Tibial nerve (tissue), 4 donors: ENCODE measurements at places on chromosomes 1 and 21.

- DNase-seq: no peak
Observed at GRCh38 chr1:179228783-179229213, 679 bp downstream of the ABL2 start.

DNA sequence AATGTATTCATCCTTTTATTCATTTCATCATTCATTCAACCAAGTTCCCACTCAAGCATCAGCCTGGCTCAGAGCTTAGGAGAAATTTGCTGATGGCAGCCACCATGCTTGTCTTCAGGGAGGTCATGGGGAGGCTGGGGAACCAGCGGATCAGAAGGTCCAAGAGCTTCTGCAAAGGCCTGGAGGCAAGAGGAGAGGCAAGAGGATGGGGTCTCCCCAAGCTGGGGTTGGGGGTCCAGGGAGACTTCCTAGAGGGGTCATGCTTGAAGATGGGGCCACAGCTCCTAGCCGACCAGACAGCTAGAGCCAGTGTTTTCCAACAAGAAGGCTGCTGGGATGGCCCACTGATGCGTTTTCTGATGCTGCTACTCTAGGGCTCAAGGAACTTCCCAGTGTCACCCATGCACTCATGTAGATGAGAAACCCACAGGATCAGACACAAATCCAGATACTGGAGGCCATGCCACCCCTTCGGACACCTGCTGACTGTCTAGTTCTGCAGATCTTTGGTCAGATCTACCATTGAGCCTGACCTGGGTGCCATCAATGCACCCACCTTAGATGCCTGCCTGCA is 315.2 kb downstream of the AJAP1 start:
- DNase-seq: no peak

- no peak for DNase-seq
Observed at GRCh38 chr1:197905699-197906351, 3.4 kb downstream of the C1orf53 start.

GRCh38 chr1:28370239-28371009 is 884 bp downstream of the PHACTR4 start:
- peak; percentile 9 for DNase-seq

DNA sequence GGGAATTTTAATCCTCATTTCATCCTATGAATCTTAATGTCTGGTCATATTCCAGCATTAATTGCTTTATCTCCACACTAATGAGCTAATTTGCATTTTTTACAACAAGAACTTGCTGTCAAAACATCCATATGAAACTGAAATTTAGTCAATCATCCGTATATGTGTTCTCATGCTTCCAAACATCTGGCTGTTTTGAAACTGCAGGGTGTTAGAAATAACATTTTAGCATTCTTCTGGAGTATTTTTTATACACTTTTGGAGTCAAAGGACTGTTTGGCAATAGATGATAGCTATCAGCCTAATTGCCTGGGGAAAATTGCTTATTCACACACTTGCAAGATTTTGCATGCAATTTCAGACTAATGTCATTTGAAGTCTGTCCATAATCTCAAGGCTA is 1639.3 kb downstream of the KCNT2 start:
- no peak for DNase-seq

GRCh38 chr1:161096530-161096929 is 1.6 kb upstream of the KLHDC9 start:
- peak; percentile 30 for DNase-seq

GRCh38 chr1:48966583-48966982 is 189.9 kb upstream of the BEND5 start:
- no peak for DNase-seq

DNA sequence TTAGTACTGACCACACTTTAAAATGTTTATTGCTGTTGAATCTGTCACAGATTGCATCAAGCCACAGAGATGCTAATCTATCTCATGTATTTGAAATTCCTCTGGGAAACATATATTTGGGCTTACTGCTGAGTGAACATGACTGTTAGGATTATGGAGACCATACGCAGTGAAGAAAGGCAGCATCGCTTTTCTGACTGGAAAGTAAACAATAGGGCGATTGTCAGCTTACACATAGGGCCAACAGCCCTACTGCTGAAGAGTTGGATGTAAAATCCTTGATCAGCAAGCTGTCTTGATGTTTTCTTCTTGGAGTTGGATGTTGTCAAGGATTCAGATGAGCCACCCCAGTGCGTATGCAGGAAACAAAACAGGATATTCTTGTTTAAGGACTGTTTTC is 368.7 kb upstream of the ADGRL2 start:
- DNase-seq: no peak

- DNase-seq: no peak
Observed at GRCh38 chr1:193338194-193338593, 151.8 kb upstream of the B3GALT2 start.

DNA sequence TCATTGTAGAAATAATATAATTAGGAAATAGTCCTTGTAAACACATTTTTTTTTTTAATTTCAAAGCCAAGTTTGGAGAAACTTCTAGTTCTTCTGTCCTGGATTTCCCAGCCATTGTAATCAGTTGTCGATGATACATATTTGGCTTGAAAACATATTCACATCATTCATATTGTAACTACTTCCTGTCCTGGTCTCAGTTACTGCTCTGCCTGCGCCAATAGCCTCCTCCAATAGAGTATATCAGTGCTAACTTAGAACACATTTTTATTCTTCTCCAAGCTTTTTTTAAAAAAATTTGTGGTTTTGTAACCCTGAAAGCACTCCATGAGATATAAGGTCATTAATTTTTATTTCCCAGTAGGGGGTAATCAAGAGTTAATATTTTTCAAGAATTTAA is 46.1 kb upstream of the FMO2 start:
- no peak for DNase-seq

- no peak for DNase-seq
Observed at GRCh38 chr1:183620311-183620710, 15.3 kb downstream of the ARPC5 start.

GRCh38 chr1:36172983-36173382 is 17.0 kb downstream of the MAP7D1 start:
- no peak for DNase-seq

- DNase-seq: no peak
Observed at GRCh38 chr1:231611111-231611510, 15.5 kb upstream of the DISC1 start.

GRCh38 chr1:108617724-108618056 is 43.2 kb downstream of the HENMT1 start:
- no peak for DNase-seq

DNA sequence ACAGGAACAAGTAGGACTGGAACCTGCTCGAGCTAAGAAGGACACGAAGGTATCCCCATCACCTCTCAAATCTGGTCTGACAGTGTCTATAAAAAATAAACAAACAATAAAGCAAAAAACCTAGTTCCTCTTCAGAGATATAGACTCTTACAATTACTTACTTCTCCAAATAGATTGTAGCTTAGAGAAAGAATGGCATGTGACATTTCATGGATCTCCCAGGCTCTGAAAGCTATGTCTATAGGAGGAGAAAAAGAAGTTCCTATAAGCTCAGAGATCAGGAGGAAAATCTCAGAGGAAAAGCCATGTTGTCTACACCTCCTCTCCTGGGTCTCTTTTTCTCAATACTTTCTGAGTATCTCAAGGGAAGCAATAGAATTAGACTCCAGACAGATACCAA is 12.3 kb upstream of the OR10J5 start:
- no peak for DNase-seq

GRCh38 chr1:244732851-244733450 is 80.0 kb downstream of the DESI2 start:
- DNase-seq: no peak

GRCh38 chr1:208207388-208208131 is 36.6 kb downstream of the PLXNA2 start:
- DNase-seq: no peak

GRCh38 chr1:234216116-234216703 is 157.0 kb upstream of the COA6 start:
- no peak for DNase-seq

DNA sequence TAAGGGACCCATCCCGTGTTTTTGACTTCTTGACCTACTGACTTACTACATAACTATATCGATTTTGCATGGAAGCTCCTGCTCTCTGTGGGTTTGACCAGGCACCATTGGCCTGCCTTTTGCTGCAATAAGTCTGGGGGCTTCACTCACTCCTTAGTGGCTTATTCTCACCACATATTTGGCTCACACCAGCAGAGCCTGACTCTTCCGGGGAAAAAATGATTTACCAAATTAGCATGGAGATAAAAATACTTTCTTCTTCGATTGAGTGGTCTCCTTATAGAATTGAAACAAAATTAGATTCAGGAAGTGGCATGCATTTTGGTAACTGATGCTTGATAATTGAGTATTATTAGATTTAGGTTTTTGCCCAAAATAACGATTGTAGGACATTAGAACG is 129.7 kb downstream of the RUNX1 start:
- DNase-seq: no peak

DNA sequence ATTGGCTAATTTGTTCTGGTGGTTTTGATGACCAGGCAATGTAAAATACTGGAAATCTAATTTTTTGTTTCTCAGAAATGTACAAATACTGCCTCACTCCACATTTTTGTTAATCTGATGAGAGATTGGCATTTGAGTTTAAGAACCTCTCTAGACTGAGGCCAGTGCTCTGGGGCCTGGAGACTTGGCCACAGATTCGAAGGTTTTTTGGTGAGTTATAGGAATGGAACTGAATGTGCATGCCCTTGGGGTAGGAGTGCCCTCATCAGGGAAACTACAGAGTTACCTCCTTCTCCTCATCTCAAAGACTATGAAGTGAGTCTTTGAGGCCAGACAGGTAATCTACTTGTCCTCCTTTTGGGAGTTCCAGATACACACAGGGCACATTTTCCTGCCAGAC is 347.9 kb downstream of the LTN1 start:
- no peak for DNase-seq

DNA sequence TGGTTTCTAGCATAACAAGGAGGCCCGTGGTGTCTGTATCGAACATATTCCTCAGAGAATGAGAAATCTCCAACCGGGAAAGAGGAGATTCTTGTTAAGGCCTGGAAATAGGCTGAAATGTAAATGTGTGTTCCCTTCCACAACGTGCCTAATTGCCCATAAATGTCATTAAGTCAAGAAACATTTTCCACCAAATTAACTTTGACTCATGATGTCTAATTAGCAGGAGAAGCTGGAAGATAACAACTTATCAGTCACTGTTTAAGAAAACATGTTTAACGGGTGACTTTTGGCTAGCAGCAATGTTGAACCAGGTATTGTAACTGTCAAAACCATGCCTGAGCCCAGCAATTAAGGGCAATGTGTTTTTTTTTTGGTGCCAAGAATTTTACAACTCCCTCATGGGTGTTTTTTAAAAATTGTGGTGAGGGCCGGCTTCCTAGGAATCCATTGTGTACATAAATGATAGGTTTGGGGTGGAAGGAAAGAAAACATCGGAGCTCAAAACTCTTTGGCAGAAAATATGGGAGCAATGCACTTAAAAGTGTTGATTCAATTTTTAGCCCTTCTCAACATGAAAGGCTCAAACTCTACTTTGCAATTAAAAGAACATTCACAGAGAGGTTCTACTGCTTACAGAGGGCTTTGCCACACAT is 67.0 kb downstream of the OLIG1 start:
- no peak for DNase-seq

GRCh38 chr1:119276558-119276957 is 92.0 kb upstream of the HAO2 start:
- DNase-seq: no peak

- no peak for DNase-seq
Observed at GRCh38 chr1:21251773-21252471, 38.3 kb downstream of the ECE1 start.

DNA sequence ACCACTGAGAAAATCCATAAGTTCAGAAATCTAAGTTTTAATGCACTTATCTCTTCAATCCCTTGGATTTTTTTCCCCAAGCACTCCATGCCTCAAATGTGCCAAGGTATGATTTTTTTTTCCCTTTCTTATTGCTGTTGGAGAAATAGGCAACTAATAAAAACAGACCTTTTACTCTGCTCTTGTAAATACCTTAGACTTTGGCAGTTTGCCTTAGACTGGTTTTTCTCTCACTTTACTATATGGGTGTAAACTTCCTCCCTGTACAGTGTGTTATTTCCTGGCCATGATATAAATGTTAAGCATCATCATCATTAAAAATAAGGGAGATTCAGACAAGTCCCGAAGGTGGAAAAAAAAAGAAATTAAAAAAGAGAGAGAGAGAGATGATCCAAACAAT is 65.7 kb downstream of the LRRC8C start:
- no peak for DNase-seq

DNA sequence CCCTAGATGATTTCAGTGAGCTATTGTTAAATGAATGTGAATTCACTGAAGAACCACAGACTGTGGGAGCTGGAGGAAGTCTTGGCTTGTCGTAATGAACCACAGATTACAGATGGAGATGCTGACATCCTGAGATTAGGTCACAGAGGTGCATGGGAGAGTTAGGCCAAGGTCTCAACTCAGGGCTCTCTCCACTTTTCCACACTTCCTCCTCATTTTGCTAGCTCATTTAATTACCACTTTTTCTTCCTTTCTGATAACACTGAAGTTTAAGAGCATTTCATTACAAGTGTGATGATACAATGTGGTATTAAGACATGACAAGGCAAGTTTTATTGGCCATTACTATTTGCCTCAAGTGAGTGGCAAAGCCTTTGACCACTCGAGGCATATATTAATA is 30.8 kb downstream of the ST6GALNAC3 start:
- DNase-seq: no peak

- DNase-seq: no peak
Observed at GRCh38 chr21:45318556-45319404, 31.1 kb upstream of the POFUT2 start.

- DNase-seq: no peak
Observed at GRCh38 chr1:76317299-76317900, 242.9 kb downstream of the ST6GALNAC3 start.

DNA sequence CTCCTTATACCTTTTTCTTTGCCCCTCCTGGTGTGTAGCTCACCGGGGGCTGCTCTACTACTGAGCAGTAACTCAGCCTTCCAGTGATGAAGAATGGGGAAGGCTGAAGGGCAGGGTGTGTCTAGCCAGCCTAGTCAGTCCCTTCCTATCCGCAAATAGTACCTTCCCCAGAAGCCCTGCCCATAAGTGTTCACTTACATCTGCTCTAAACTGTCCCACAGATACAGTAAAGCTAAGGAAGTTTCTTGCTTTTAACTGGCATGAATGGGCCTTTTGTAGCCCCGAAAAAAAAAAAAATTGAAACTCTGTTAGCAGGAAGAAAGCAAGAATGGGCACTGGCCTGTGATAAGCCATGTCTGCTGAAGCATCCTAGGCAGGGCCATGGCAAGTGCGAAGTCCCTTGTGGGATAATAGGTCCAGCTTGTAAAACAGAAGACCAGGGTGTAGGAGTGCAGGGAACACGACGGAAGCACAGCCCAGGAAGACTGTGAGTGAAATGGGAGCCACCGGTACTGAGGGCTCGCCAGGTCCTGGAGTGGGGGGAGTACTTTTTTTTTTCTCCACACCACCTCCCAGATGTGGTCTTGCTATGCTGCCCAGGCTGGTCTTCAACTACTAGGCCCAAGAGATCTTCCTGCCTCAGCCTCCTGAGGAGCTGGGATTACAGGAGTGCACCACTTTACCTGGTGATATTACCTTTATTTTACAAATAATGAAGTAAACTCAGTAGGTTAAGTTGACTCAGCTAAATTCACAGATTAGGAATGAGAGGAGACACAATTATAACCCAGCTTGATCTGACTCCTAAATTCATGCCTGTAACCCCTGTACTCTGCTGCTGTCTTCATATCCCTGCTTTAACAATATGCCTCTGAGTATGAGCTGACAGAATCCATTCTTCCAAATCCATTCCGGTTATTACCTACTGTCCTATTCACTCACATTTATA is 347.5 kb downstream of the SMYD3 start:
- no peak for DNase-seq
